Stomach (tissue), 19 donors: ENCODE measurements at places on chromosomes 4 and X.
A peak's percentile ranks its signal among the peaks of the same experiment; 100 is the strongest.

- DNase-seq = no peak
Measured at GRCh38 chr4:141567326-141567915, 69.0 kb upstream of the IL15 start.

GRCh38 chr4:3516061-3516835 is 16.0 kb downstream of the LRPAP1 start:
- no peak for DNase-seq

- DNase-seq = no peak
Measured at GRCh38 chr4:100828364-100828763, 310.5 kb upstream of the EMCN start.

DNA sequence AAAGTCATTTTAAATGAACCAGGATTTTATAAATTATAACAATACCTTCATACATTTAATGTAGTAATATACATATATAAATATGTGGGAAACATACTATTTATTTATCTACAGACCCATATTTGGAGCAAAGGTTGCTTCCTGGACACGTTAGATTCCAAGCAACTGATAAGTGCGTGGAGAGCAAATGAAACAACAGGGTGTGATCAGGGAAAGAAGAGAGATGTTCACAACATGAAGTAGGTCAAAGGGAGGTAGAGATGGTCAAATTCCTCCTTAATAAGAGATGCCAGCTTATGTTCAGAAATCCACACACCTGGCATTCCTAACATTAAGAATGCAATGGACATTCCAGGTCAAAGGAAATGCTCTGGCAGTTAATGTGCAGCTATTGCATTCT is 53.1 kb upstream of the HPGD start:
- DNase-seq = no peak

- DNase-seq = no peak
Measured at GRCh38 chr4:127660284-127660885, 27.6 kb downstream of the INTU start.

DNA sequence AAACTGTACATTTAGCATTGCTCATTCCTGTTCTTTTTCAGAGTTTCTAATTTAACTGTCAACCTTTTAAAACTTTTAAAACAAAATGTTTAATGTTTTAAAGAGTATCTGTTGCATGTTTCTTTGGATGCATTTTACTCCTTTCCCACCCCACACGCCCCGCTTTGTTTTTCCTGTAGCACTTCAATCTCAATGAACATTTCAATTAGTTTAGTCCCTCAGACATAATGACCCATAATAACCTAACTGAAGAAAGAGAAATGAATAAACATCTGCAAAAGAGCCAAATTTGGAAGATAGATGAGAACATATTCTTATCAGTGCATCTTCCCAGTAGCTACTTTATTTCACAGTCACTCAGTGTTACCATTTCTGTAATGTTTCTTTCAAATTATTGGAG is 7.5 kb downstream of the PCDH10 start:
- DNase-seq = no peak

- no peak for DNase-seq
Measured at GRCh38 chrX:150036641-150037040, 98.3 kb upstream of the EOLA2 start.

DNA sequence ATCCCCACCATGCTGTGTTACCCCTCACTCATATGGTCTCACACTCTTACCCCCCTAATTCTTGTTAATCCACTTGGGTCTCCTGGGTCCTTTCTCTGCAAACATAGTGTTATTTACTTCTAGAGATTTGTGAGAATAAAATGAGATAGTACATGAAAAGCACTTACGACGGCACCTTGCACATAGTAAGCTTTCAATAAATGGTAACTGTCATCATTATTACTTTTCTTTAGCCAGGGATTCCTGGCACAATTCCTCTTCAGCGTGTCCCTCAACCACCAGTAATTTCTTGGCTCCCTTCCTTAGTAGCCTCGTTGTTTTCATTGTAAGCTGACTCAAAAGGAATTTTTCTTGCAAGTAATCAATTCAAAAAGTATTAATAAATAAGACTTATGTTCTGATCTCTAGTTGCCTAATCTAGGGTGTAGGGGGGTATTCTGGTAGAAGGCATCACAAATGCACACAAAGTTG is 30.1 kb upstream of the RBMX start:
- no peak for DNase-seq

GRCh38 chr4:6047130-6047673 is 29.0 kb upstream of the C4orf50 start:
- peak; percentile 34 for DNase-seq
